SK-N-SH treated with all-trans-retinoic acid at 6 μM for 48 hours (cell line): ENCODE measurements at places on chromosomes 12 and 14.

DNA sequence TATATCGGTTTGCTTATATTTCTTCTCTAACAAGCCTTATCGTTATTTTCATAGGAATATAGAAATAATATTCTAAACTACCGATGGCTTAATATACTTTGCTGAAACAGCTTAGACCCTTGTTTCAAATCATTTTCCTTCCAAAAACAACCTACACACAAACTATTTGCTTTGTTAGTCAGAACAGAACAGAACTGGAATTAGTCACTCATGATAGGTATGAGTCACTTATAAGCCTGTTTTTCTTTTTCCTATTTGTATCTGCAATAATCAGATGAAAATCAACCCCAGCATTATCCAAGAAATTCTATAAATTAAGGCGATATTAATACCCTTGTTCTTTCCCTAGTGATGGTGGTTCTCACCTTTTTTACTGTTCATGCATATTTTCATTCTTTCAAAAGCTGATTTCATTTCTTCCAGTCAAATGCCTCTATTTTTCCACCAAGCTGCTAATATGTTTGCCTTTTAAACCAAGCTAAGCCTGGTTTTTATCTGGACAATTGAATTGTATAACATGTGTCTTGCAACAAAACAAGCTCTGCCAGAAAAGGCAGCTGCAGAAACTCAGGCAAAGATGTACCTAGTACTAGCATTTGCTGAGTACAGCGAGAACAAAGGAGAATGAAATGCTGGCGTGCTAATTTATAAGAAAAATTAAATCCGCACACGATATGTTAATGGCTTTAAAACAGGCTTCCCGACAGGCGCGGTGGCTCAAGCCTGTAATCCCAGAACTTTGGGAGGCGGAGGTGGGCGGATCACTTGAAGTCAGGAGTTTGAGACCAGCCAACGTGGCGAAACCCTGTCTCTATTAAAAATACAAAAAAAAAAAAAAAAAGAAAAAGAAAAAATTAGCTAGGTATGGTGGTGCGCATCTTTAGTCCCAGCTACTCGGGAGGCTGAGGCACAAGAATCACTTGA, 1418.2 kb downstream of the AACS start:
- ATAC-seq = peak; percentile 91

GRCh38 chr12:83378186-83378727, 691.6 kb downstream of the TMTC2 start:
- no peak for ATAC-seq

GRCh38 chr12:94033101-94033500, 115.3 kb upstream of the PLXNC1 start:
- no peak for ATAC-seq

DNA sequence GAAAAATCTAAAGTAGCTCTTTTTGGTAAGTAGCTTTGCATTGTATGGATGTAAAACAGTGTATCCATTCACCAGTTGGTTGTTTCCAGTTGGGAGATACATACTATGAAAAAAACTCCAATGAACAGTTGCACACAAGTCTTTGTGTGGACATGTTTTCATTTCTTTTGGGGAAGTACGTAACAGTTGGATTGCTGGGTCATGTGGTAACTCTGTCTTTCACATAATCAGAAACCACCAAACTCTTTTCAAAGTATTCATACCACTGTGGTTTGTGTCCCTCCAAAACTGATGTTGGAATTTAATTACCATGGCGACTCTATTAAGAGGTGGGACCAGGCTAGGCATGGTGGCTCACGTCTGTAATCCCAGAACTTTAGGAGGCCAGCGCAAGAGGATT, 58.9 kb upstream of the RESF1 start:
- ATAC-seq = no peak

DNA sequence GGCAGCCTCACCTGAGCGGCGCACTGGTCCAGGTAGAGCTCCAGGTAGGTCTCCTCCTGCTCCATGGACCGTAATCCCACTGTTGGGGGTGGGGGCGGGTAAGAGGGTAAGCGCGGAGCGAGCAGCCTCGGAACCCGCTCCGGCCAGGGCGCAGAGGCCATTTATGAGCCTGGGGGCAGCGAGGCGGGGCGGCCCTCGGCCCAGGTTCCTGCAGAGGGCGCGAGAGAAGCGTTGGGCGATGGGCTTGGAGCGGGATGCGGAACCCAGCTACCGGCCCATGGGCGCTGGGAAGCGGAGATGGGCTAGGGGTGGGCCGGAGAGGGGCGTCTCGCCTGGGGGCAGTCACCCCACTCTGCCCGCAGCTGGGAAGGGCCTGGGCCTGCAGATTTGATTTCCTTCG, at the start of gene TBPL2:
Gene TBPL2, minus strand, starts transcription at position 232 of the 400 bp plus-strand sequence. Its CDS starts 167 bp downstream, at position 65.
- no peak; the same call in 2 of the 3 replicates for ATAC-seq

DNA sequence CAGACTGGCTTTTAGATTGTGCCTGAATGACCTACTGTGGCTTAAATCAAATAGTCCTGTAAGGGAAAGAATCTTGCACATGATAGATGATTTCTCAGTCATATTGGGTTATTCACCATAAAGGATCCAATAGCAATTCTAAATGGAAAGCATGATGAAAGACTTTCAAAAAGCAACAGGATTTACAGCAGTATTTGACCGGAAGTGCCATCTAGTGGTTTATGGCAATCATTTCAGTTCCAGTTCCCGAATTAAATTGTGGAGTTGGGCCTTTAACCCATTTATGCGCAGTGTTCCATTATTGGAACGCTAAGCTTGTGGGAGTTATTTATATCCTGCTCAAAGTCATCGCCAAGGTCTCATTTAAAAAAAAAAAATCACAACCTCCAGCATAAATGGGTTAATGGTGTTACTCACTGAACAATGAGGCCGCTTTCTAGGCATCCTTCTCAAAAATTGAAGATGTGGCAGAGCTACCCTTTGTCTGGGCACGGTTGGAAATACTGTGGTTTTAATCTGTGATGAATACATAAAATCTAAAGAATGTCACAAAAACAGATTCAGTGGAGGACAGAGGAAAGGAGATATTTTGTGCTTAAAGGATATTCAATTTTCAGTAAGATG, 60.8 kb upstream of the REP15 start:
- ATAC-seq = peak; percentile 50
